ENCODE measurements at places on chromosomes 7 and 10.

GRCh38 chr10:21525367-21526187 is at the start of gene SKIDA1:
TSS of gene SKIDA1 (minus strand) at chr10:21525682. CDS start at chr10:21517822, 7,860 bp downstream.
- peak; percentile 82 for DNase-seq

DNA sequence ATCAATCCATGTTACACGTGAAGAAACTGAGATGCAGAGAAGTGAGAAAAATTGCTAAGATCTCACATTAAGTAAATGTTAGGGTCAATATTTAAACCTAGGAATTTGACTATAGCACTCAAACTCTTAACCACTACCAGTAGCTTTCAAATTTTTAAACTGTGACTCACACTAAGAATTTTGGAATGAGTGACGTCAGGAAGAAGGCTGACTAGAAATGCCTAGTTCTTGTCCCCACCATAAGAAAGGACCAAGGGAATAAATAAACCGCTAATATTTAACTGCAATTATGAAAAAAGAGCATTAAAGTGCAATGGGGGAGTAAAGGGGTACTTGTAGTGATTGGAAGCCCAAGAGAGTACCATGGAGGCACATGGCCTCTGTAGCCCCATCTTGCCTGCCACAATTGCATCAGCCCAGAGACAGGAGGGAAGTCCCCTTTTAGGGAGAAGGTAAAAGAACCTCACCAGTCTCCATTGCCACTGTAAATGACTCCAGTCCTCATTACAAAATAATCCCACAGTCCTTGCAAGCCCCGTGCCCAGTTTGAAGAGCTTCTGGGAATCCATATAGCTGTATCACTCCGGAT is 3.5 kb upstream of the AKR1B1 start:
- DNase-seq: no peak

DNA sequence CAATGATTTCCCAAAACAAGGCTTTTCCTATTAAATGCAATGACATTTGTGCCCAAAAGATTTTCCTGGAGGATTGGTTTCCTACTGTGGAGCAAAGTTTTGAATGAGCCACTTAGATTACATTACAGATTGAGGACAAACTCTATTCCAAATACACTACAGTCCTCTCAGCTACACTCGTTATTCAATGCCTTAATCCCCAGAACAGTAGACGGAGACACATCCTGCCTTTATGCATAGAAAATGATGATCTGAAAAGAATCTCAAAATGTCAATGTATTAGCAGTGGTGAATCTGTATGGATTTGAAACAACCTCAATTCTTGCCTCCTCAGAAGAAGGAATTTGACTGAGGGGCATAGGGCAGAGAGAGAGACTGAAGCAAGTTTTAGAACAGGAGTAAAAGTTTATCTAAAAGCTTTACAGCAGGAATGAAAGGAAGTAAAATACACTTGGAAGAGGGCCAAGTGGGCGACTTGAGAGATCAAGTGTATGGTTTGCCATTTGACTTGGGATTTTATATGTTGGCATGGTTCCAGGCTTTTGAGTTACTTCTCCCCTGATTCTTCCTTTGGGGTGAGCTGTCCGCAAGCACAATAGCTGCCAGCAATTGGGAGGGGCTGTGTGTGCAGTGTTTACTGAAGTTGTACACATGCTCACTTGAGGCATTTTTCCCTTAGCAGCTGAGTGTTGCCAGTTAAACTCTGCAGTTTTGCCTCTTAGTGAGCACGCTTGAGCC is 891.9 kb upstream of the MBL2 start:
- no peak for DNase-seq

- DNase-seq: no peak
Measured at GRCh38 chr7:156836443-156836842, 56.5 kb downstream of the LMBR1 start.

DNA sequence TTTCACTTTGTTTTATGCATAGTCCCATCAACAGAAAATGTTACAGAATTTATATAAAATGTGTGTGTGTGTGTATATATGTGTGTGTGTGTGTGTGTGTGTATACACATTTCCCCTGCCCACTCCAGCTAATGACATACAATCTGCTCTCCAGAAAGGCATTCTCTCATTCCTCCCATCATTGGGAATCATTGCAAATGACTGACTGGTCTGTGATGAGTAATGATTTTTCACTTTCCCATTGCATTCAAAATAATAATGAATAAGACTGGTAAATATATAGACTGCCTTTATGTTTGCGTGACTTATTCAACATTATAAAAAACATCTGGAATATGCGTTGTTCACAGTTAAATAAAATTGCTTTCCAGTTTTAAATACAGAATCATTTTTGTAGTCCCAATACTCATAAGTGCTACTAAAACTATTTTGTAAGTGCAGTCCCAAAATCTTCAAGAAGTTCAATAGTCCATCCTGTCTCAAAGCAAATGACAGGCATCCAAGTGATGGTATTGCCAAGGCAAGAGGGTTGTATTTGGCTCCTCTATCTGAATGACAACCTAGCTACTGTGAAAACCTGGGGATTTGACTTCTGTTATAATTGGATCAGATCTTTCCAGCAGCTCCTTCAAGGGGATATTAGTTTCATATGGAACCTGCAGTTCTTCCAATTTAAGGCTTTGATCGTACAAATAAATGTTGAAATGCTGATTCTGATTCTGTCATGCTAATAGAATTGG is 150.9 kb downstream of the POLR1F start:
- no peak for DNase-seq

DNA sequence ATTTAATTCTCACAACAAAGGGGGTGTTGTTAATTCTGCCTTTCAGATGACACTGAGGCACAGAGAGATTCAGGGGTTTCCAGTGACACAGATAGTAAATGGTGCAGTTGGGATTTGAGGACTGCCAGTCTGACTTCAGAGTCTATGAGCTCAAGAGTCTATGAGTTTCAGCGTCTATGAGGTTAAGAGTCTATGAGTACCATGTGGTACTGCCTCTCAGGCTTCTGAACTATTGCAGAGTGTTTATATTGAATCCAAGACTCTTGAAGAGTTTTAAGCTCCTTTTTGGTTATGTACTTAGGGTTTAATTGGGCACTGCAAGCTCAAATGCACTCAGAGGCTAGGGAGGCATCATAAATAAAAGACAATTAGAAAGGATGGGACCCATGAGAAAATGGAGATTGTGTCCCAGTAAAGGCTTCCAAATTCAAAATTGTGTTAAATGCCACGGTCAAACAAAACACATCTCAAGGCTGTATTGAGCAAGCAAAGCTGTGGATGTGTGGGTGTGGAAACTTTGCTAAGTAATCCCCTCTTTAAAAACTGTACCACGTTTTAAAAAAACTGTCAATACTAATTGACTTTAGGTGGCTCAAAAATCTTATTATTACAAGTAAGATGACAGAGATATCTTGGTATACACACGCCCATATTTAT is 123.9 kb upstream of the FAM171A1 start:
- DNase-seq: no peak

GRCh38 chr10:119257899-119258419 is 50.6 kb downstream of the GRK5 start:
- DNase-seq: no peak

DNA sequence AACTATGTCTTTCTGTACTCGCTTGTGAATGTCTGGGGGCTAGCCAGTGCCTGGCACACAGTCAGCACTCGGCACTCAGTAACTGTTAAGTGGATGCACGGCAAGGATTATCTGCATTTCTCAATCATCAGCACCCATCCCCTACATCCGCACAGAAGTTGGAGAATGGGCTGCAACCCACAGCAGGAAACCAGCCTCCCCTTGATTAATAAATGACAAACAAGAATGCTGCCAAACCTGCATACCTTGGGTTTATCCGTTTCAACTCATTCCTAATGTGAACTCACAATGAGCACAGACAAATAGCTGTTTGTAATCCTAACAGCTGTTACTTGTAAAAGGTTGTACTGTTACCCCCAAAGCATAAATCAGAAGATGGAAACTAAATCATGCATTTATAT is 28.9 kb downstream of the PPP1R3C start:
- no peak for DNase-seq

- no peak for DNase-seq
Measured at GRCh38 chr10:71300555-71301370, 18.3 kb upstream of the SLC29A3 start.

DNA sequence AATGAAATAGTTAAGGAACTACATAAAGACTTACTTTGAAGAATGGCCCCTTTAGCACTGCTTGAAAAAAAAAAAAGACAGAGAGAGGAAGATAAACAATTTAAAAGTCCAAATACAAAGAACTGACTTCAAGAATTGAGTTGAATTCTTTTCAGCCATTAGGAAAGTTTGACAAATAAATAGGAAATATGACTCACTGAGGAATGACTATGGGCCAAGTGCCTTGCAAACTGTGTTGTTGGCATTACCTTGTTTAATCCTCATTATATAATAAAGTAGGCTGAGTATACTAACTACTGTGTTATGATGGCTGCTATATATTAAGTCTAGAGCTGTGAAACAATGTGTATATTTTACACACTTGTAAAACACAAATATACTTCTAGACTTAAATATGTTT is 151.1 kb downstream of the ELMO1 start:
- no peak for DNase-seq

- no peak for DNase-seq
Measured at GRCh38 chr10:78535716-78536218, 502.1 kb downstream of the RPS24 start.

DNA sequence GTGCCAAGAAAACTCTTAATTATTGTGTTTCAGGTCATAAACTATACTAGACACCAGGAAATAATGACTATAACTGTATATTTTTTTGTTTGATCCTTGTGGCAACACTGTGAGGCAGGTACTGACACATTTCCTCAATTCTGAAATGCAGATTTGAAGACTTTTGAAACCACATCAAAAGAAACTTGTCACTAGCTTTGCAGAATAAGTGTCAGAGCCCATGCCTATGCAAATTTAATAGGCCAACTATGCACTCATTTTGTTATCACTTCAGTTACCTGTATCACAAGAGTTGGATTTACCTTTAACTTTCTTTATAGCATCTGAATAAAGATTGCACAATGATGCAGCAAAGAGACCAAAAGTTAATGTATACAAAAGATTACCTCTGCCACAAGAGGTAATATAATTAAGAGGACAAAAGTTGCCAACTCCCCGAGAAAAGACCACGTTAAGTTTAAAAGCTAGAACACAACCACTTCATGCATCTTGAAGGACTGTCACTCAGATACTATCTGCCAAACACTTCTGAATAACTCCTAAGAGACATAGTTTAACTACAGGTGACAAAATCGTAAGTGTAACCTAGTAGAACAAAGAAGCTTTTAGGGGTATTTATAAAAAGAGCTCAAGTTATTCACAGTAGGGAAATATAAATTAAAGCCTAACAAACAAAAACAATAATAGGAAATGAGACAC is 80.5 kb downstream of the ELAPOR2 start:
- DNase-seq: peak; percentile 80

DNA sequence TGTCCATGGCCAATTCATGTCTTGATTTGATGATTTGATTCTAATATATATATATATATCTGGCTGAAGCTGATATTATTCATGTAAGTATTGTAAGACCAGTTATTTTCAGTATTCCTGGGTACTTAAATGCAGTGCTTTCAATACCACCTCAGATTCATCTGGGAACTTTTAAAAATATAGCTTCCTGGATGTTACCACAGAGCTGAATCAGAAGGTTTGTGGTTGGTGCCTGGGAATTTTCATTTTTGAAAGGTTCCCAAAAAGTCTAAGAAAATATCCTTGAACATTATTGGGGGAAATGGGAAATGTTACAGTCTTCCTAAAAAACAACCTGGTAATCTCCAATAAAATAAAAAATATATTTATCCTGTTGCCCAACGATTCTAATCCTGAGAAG is 10.7 kb upstream of the PPP3CB start:
- no peak for DNase-seq

DNA sequence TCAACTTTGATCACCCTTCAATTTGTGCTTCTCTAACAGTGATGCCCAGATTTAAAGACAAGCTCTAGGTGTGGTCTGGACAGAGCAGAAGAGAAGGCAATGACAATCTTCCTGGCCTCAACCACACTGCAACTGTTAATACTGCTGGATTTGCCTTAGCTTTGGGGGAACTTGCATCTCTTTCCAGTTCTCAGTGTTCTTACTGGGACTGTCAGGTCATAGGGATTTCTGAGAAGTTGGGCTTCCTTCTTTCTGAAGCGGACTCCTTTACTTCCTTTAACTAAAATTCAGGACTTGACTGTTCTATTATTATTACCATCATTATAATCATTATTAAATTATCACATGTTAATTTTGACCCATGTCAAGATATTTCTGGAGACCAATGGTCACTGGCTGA is 80.8 kb downstream of the OSBPL3 start:
- no peak for DNase-seq

DNA sequence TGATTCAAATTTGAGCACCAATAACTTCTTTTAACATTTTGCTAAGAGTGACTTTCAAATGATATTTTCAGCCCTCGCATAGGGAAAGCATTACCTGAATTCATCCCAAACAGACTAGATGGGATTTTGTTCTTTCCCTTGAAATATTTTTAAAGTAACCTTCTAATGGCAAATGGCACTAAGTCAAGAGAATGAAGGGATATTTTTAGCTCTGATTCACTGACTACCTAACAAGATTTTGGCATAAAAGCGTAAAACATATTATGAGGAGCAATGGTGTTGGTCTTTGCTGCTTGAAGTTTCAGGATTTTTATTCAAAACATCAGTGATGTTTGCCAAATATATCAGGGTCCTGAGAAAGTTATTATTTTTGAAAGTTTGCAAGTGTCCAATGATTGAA is 290.3 kb downstream of the CDK14 start:
- DNase-seq: no peak

- DNase-seq: no peak
Measured at GRCh38 chr7:21903020-21903786, 42.5 kb downstream of the CDCA7L start.

- no peak for DNase-seq
Measured at GRCh38 chr7:86867163-86867762, 192.2 kb downstream of the ELAPOR2 start.

DNA sequence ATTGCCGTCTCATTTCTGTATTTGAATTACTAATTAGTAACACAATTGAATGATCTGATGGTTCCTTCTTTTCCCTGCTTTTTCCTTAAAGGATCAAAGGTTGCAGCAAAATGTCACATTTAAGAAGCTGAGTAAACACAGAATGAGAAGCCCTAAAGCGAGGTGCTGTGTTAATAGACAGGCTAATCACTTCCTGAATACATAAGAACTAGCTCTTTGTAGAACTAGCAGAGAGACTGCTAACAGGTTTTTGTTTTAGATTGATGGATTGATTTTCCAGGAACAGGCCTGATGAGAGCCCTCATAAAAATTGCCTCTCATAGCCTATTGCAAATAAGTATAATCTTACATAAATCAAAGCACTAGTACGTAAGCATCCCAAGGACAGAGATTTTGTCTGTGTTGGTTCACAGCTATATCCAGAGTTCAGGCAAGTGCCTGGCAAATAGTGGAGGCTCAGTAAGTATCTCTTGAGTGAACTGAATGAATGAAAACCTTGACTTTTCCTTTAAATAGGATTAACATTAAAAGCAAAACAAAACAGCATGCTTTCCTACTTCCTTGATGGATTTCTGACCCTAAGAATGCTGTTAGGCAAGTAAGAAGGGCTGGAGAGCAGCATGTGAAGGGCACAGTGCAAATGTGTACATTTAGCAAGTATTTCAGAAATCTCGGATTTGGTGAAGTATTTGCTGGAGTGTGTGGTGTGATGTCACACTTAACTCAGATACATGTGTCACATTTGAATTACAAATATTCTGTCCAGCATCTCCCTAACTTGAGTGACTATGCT is 3.3 kb downstream of the TMEM229A start:
- no peak for DNase-seq
